ENCODE measurements at places on chromosomes 5 and 9. TPM values are rescaled to one million over a fixed set of nuclear protein-coding genes. Genes with fewer than 3 reads are reported as not detected.
A peak's percentile ranks its signal among the peaks of the same experiment; 100 is the strongest.

SHISAL2B gene
- not detected for total RNA-seq

TRIO gene
- total RNA-seq = 148 TPM

SLC6A18 gene
- not detected for total RNA-seq

GRCh38 chr9:21023861-21024260 is 7.6 kb downstream of the HACD4 start:
- H3K4me1 ChIP-seq = no peaks in the 10 kb centered on the region
- no peak for DNase-seq
- H3K27me3 ChIP-seq = no peaks in the 10 kb centered on the region
- H3K27ac ChIP-seq = no peak overlapping the region
- H3K4me3 ChIP-seq = no peak overlapping the region

DNA sequence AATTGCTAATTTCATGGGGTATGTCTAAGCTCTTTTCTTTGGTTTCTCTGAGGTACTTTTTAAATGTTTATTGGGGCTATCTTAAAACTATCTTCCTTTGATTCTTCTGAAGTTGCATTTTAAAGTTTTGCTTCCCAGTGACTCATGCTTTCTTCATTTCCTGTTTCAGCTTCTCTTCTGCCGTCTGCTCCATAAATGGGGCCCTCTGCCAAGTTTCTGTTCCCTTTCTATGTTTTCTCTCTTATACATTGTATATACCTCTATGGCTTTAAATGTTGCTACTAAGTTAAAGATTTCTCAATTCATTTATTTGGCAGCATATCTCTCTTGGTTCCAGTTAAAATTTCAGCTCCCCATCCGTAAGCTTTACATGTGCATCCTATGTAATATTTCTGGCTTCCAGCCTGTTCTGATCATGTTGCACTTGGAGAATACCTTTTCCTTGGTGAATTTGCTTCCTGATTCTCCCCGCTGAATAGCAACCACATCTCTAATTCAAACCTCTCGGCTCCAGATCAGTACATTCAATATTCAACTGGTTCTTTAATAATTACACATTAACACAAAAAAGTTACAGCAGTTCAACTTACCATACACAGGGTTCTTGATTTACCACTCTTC is 125.3 kb downstream of the ST8SIA4 start:
- H3K36me3 ChIP-seq = no peaks in the 10 kb centered on the region
- DNase-seq = no peak
- H3K27ac ChIP-seq = no peak overlapping the region
- H3K27me3 ChIP-seq = no peaks in the 10 kb centered on the region

- peak overlapping the region; percentile 42 for H3K27ac ChIP-seq
- no peaks in the 10 kb centered on the region for H3K36me3 ChIP-seq
- H3K27me3 ChIP-seq = no peaks in the 10 kb centered on the region
- H3K4me1 ChIP-seq = peaks cover 14% of the 10 kb centered on the region
These were observed 56.1 kb downstream of the WWC1 start for GRCh38 chr5:168347368-168348083.

DNA sequence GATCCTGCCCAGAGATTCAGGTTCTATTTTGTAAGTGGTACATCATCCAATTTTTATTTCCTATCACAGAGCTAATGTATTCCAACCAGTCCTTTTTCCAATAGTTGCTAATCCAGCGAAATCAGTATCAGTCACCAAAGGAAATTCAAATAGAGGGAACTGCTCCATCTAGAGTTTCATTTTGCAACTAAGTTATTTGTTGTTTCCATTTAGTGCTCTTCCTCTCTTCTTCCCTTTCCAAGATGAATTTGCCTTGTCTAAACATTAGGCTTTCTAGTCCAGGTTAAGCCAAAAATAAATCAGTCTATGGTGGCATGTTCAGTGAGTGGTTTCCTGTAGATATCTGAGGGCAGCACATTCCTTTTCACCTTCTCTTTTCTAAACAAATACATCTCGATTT is 79.8 kb upstream of the SPATA31D4 start:
- H3K4me1 ChIP-seq = no peaks in the 10 kb centered on the region
- H3K36me3 ChIP-seq = no peaks in the 10 kb centered on the region
- H3K27me3 ChIP-seq = no peaks in the 10 kb centered on the region
- H3K4me3 ChIP-seq = no peak overlapping the region
- DNase-seq = no peak

DNA sequence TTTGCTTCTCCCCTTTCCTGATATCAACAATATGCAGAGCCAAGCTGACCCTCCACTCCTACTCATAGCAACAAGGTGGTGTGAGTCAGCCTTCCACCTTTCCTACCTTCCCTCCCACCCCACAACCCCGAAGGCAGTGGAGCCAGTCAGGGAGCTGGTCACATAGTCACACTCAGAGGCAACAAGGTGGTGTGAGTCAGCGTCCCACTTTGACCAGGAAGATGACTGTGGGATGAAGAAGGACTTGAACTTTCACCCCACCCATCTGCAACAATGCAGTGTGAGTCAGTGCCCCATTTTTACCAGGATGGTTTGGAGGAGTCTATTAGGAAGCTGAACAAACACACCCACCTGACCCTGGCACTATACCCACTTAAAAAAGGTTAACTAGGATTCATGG is 30.1 kb upstream of the ZNF782 start:
- H3K27me3 ChIP-seq = no peaks in the 10 kb centered on the region
- H3K4me3 ChIP-seq = no peak overlapping the region
- no peak for DNase-seq

GRCh38 chr5:116998024-116998423 is 423.4 kb upstream of the SEMA6A start:
- H3K36me3 ChIP-seq = no peaks in the 10 kb centered on the region
- no peaks in the 10 kb centered on the region for H3K4me1 ChIP-seq
- no peak for DNase-seq
- H3K4me3 ChIP-seq = no peak overlapping the region
- no peak overlapping the region for H3K27ac ChIP-seq

Data from upper lobe of right lung (tissue), 1 donor.